ENCODE measurements at places on chromosomes 7 and 10. TPM values are rescaled to one million over a fixed set of nuclear protein-coding genes. Genes with fewer than 3 reads are reported as not detected.

GATA3 gene
- not detected for total RNA-seq

GPR15LG gene
- not detected for total RNA-seq

PRKRIP1 gene
- total RNA-seq: 10.9 TPM

BICC1 gene
- total RNA-seq: 12.1 TPM

POLR3A gene
- 15.8 TPM for total RNA-seq

NXPH1 gene
- total RNA-seq: not detected

Data from bronchus fibroblast of lung (primary cell).